ENCODE measurements at places on chromosomes 12 and 14. TPM values are rescaled to one million over a fixed set of nuclear protein-coding genes. Genes with fewer than 3 reads are reported as not detected.

DNA sequence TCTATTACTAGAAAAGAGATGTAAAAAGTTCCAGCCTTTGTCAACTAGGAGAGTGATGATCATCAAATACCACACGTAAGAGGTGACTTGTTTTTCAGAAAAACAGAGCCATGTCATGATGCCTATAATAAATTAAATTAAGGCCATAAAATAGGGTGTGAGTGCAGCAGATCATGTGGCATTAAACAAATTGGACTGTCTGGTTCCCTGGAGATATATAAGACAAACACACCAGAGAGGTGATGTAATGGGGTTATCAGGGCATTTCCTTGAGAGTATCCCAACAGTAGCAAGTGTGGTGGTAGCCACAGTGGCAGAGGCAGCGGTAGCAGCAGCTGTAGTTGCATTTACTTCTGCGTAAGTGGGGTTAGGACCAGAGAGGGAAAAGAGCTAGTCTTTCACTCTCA is 14.6 kb upstream of the GALNT6 start:
- H3K4me1 ChIP-seq, result peaks cover 2% of the 10 kb centered on the region
- DNase-seq, result no peak
- H3K27ac ChIP-seq, result no peak overlapping the region
- H3K36me3 ChIP-seq, result no peaks in the 10 kb centered on the region

- H3K27me3 ChIP-seq, result no peaks in the 10 kb centered on the region
- H3K4me3 ChIP-seq, result no peak overlapping the region
- no peak overlapping the region for H3K27ac ChIP-seq
- no peak for DNase-seq
- no peaks in the 10 kb centered on the region for H3K4me1 ChIP-seq
Measured at GRCh38 chr12:1936406-1937320, 18.2 kb upstream of the CACNA2D4 start.

DNA sequence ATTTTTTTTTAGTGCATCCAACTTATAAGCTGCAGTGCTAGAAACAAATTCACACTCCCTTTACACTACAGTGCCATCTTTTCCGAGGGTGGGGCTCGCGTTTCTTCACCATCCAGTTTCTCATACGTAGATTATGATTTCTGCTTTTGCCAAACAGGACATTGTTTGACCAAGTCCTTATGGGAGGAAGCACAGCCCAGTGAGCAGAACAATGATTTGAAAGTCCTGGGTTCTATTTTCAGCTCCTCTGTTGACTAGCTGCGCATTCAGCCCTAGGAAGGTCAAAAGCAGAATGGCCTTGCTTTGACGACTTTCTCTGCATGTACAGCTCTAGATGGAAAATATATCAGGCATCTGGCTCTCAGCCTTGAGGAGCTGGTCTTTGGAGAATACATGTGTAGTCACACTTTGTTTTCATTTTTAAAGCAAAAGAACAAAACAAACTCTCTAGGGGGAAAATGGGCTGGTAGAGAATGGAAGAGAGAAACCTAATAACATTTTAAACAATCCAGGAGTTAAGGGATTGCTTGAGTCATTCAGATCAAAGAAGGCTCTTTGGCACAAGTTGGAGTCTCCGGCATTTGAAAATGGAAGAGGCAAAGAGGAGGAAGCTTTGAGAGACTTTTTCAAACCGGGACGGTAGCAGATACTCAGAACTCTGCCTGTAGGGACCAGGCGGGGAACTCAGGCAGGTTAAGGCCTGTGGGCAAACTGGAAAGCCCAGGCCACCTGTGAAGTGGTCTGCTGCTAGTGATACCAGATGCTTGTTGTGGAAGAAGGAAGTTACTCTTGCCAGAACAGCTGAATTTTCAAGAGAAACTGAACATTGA is 257.3 kb upstream of the PLEKHG7 start:
- no peaks in the 10 kb centered on the region for H3K4me1 ChIP-seq
- H3K27me3 ChIP-seq, result no peaks in the 10 kb centered on the region
- no peak overlapping the region for H3K27ac ChIP-seq
- H3K4me3 ChIP-seq, result no peak overlapping the region
- H3K36me3 ChIP-seq, result no peaks in the 10 kb centered on the region

DNA sequence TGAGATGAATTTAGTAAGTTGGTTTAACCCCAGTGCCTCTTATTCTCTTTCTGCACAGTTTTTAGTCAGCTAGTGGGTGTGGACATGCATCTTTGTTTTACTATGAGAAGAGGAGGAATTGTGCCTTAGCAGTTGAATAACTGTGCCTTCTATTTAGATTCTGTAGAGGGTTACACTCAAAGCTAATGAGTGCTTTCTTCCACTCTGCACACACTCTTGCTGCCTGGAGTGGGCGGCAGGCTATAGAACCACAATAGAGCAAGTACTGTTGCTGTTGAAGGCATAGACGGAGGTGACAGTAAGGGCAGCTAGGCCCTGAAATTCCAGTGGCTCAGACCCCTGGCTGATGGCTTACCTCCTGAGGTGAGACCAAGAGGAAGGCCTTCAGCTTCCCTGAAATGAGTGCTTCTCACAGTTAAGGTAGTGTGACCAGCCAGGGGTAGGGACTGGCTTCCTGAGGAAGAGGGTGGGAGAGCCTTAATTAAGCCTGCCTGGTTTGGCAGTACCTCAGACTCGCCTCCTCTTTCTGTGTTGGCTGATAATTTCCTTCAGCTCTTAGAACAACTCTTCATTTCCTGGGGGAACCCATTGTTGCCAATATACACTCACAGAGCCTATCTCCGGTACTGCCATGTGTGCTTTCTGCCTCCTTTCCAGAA is 24.7 kb downstream of the SUSD6 start:
- peak overlapping the region; percentile 59 for H3K27ac ChIP-seq
- no peaks in the 10 kb centered on the region for H3K27me3 ChIP-seq
- no peak for DNase-seq
- peaks cover 3% of the 10 kb centered on the region for H3K36me3 ChIP-seq

- no peaks in the 10 kb centered on the region for H3K27me3 ChIP-seq
- no peaks in the 10 kb centered on the region for H3K4me1 ChIP-seq
- DNase-seq, result no peak
- no peaks in the 10 kb centered on the region for H3K36me3 ChIP-seq
- no peak overlapping the region for H3K27ac ChIP-seq
- H3K4me3 ChIP-seq, result no peak overlapping the region
Measured at GRCh38 chr14:89241934-89242651, 174.9 kb downstream of the FOXN3 start.

GRCh38 chr14:72104011-72104613 is 171.9 kb downstream of the RGS6 start:
- no peaks in the 10 kb centered on the region for H3K4me1 ChIP-seq
- no peak overlapping the region for H3K4me3 ChIP-seq
- no peak overlapping the region for H3K27ac ChIP-seq

- peaks cover 12% of the 10 kb centered on the region for H3K4me1 ChIP-seq
- H3K27ac ChIP-seq, result no peak overlapping the region
- H3K36me3 ChIP-seq, result no peaks in the 10 kb centered on the region
- H3K4me3 ChIP-seq, result no peak overlapping the region
- no peaks in the 10 kb centered on the region for H3K27me3 ChIP-seq
Measured at GRCh38 chr14:103361867-103362266, 23.3 kb upstream of the MARK3 start.

DNA sequence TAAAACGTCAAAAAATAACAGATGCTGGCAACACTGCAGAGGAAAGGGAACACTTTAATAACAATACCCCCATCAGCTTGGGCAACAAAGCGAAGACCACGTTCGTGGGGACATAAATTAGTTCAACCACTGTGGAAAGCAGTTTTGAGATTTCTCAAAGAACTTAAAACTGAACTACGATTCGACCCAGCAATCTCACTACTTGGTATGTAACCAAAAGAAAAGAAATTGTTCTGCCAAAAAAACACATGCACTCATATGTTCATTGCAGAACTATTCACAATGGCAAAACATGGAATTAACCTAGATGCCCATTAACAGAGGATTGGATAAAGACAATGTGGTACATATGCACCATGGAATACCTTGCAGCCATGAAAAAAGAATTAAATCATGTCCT is 81.2 kb upstream of the RAP1B start:
- H3K27me3 ChIP-seq, result no peaks in the 10 kb centered on the region
- no peak for DNase-seq
- no peak overlapping the region for H3K4me3 ChIP-seq
- H3K36me3 ChIP-seq, result no peaks in the 10 kb centered on the region

DNA sequence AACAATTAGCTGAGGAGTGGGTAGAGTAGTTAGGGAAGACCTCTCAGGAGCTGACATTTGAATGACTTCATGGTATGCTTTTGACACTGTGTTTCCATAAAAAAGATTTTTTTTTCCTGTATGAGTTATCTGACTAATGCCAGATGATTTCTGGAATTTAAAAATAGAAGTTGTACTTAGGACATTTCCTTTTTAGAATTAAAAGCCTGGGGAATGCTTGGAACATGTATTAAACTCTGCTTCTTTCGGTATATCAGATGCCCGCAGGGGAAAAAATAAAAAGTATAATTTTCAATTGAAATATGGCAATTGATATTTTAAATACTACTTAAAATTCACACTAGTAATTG is 41.1 kb downstream of the BRMS1L start:
- no peak overlapping the region for H3K4me3 ChIP-seq
- DNase-seq, result no peak
- no peaks in the 10 kb centered on the region for H3K27me3 ChIP-seq
- no peak overlapping the region for H3K27ac ChIP-seq

- no peak for DNase-seq
- H3K27ac ChIP-seq, result no peak overlapping the region
- H3K4me1 ChIP-seq, result no peaks in the 10 kb centered on the region
- H3K4me3 ChIP-seq, result no peak overlapping the region
Measured at GRCh38 chr12:119448611-119449131, 114.1 kb downstream of the CCDC60 start.

DNA sequence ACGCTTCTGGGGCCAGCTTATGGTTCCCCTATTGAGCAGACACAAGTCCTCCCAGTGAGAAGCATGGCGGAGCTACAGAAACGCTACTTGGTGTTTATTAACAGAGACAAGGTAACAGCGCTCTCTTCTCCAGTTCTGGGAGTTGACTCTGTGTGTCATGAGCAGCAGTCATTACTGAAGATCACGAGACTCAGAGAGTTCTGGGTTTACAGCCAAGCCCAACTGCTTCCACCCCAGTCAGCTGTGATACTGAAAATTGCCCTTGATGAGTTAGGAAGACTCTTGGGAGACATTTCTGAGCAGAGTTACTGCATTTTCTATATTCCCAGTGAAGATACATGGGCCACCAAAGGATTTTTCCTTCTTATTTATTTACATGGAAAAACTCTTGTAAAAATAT is 48.6 kb downstream of the CFAP251 start:
- no peaks in the 10 kb centered on the region for H3K27me3 ChIP-seq
- H3K27ac ChIP-seq, result no peak overlapping the region
- peaks cover 41% of the 10 kb centered on the region for H3K36me3 ChIP-seq
- H3K4me3 ChIP-seq, result no peak overlapping the region

GRCh38 chr14:37150414-37150813 is 22.0 kb downstream of the SLC25A21 start:
- H3K4me3 ChIP-seq, result no peak overlapping the region
- H3K27ac ChIP-seq, result no peak overlapping the region
- H3K36me3 ChIP-seq, result no peaks in the 10 kb centered on the region
- H3K4me1 ChIP-seq, result peaks cover 8% of the 10 kb centered on the region
- peak; percentile 47 for DNase-seq

GRCh38 chr12:69927164-69927563 is 102.1 kb downstream of the MYRFL start:
- DNase-seq, result no peak
- H3K4me1 ChIP-seq, result no peaks in the 10 kb centered on the region
- H3K27me3 ChIP-seq, result no peaks in the 10 kb centered on the region
- no peak overlapping the region for H3K4me3 ChIP-seq
- no peak overlapping the region for H3K27ac ChIP-seq

GRCh38 chr12:67442347-67442841 is 173.2 kb downstream of the CAND1 start:
- no peak for DNase-seq
- H3K4me3 ChIP-seq, result no peak overlapping the region
- H3K27me3 ChIP-seq, result no peaks in the 10 kb centered on the region
- H3K27ac ChIP-seq, result no peak overlapping the region
- H3K4me1 ChIP-seq, result no peaks in the 10 kb centered on the region

- no peaks in the 10 kb centered on the region for H3K4me1 ChIP-seq
- no peak overlapping the region for H3K27ac ChIP-seq
- H3K4me3 ChIP-seq, result no peak overlapping the region
- no peak for DNase-seq
- no peaks in the 10 kb centered on the region for H3K27me3 ChIP-seq
- no peaks in the 10 kb centered on the region for H3K36me3 ChIP-seq
Measured at GRCh38 chr14:80681651-80682050, 259.9 kb downstream of the CEP128 start.

DNA sequence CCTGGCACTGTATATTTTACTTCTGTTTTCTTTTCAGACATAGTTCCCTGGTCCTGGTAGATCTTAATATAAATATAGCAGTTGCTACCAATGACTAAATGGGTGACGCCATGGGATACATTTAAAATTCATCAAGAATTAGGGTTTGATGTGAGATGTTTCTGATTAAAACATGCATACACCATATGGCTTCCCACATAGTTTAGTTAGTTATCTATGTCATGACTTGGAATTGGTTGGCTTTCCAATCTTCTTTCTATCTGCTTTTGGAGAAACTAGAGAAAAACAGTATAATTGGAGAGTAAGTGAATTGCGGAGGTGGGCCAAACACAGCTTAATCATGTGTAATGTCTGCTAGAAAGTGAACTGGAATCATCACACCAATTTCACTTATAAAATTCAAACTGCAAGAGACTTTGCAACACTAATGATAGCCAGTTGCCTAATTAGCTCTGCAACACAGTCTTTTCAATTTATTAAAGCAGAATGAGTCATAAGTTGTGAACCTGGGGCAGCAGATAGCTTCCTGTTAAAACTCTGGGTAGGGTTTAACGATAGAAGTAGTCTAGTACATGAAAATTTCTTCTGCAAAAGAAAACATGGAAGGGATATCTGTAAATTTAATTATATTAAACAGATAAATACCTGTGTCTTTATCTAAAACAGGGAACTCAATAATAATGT is 295.2 kb downstream of the SLC16A7 start:
- no peaks in the 10 kb centered on the region for H3K27me3 ChIP-seq
- H3K4me1 ChIP-seq, result no peaks in the 10 kb centered on the region
- no peak for DNase-seq
- H3K4me3 ChIP-seq, result no peak overlapping the region

- no peaks in the 10 kb centered on the region for H3K27me3 ChIP-seq
- no peak overlapping the region for H3K4me3 ChIP-seq
- peaks cover 41% of the 10 kb centered on the region for H3K4me1 ChIP-seq
- H3K27ac ChIP-seq, result peak overlapping the region; percentile 15
- peak; percentile 44 for DNase-seq
Measured at GRCh38 chr12:130878193-130879185, 6.6 kb downstream of the RAN start.

ARF3 gene
- 130 TPM for total RNA-seq

PRH1 gene
- total RNA-seq, result 4.1 TPM

HOXC4 gene
- total RNA-seq, result 1.1 TPM

MEG3 gene
- total RNA-seq, result 3.8 TPM

SSPN gene
- total RNA-seq, result not detected

IL31 gene
- not detected for total RNA-seq

PLEKHD1 gene
- not detected for total RNA-seq

GSC gene
- not detected for total RNA-seq

TGFB3 gene
- total RNA-seq, result 2.3 TPM

MYH6 gene
- not detected for total RNA-seq

VWF gene
- 0.53 TPM for total RNA-seq

GARIN6 gene
- not detected for total RNA-seq

Data from K562 (cell line).